ENCODE measurements at places on chromosomes 6 and 20.

DNA sequence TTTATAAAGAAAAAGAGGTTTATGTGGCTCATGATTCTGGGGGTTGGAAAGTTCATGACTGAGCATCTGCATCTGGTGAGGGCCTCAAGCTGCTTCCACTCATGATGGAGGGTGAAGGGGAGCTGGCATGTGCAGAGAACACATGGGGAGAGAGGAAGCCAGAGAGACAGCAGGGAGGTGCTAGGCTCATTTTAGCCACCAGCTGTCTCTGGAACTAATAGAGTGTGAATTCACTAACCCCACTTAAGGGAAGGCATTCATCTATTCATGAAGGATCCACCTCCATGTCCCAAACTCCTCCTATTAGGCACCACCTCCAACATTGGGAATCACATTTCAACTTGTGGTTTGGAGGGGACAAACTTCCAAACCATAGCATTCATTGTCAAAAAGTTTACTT, 137.3 kb upstream of the PMEPA1 start:
- DNase-seq: no peak

- DNase-seq: no peak
Measured at GRCh38 chr6:109717971-109718370, 26.9 kb downstream of the FIG4 start.

GRCh38 chr6:111410371-111410770, 72.6 kb downstream of the REV3L start:
- no peak for DNase-seq

DNA sequence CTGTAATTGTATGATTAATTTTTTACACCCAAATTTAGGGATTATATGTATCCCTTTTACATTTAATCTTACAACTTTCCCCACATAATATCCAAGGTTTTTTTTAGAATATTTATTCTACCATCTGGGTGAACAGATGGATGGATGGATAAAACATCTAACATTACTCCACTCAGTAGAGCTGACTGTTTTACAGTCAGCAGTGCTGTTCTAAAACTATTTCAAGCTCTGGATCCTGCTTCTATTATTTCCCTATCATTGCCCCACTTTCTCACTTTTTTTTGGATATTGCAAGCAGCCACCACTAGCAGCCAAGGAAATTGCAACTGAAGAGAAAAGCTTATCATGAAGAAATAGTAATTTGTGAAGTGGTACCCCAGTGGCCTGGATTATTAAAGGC, 173.7 kb downstream of the ARHGAP18 start:
- DNase-seq: no peak

- DNase-seq: no peak
Measured at GRCh38 chr6:3455569-3456394, 1.1 kb downstream of the SLC22A23 start.

DNA sequence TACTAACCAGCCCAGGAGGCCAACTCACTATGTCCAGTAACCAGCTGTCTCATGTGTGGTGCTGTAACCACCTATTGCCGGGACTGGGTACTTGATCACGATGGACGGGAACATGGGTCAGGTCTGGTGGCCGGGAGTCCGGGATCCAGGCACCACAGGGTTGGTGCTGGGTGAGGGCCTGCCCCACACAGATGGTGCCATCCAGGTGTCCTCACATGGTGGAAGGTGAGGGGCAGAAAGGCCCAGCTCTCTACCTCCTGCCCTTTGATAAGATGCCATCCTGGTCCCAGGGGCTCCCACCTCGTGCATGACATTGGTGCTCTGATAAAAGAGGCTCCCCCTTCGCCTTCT, 116.3 kb downstream of the TAF4 start:
- no peak for DNase-seq

DNA sequence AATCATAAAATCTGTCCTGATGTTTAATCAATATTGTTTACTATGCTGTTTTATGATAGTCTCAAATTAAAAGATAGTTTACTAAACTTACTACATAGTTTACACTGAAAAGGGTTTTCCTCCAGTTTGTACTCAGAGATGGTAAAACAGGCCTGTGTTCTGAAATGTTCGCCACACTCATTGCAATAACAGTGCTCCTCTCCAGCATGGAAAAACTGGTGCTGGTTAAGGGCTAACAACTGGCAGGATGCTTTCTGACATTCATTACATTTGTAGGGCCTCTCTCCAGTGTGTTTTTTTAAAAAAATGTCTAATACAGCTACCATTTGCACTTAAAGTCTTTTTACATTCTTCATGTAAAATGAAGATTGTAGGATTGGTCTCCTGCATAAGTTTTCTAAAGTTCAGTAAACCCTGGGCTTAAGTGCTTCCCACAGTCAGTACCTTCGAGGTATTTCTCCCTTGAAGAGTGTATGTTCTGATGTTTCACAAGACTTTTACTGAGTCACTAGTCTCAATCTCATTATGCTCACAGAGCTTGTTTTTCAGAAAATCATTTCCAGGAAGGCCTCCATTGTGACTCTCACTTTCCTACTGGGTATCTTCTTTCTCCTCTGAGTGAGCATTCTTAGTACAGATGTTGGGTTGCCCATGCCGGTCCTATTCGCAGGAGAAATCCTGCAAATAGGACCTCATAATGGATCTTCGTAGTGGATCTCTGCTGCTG, 8.7 kb upstream of the ZSCAN12 start:
- DNase-seq: no peak

All from stimulated activated CD4-positive, alpha-beta T cell treated with anti-CD3 and anti-CD28 coated beads, Interleukin-15, amount 100 ng/mL, for 1 hour (primary cell).